ENCODE measurements at places on chromosomes 6 and 20.

GRCh38 chr6:56104591-56104990 lies 142.8 kb downstream of the COL21A1 start:
- DNase-seq = no peak

DNA sequence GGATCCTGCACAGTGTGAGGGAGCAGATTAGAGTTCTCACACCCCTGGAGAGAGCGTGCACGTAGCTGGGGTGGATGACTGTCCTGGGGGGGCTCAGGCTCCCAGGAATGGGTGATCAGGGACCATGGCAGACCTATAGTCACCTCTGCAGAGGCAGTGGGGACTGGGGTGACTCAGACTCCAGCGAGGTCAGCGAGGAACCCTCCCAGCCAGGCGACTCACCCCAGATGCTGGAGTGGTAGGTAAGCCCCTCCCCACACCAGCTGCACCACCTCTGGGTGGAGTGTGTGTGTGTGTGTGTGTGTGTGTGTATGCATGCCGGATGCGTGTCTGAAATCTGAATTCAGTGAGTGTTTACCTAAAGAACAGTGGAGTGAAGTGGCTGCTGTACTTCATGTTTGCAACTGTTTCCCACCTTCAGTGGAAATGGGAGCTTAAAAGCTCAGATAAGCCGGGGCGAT lies 17.4 kb upstream of the GTSF1L start:
- no peak for DNase-seq

DNA sequence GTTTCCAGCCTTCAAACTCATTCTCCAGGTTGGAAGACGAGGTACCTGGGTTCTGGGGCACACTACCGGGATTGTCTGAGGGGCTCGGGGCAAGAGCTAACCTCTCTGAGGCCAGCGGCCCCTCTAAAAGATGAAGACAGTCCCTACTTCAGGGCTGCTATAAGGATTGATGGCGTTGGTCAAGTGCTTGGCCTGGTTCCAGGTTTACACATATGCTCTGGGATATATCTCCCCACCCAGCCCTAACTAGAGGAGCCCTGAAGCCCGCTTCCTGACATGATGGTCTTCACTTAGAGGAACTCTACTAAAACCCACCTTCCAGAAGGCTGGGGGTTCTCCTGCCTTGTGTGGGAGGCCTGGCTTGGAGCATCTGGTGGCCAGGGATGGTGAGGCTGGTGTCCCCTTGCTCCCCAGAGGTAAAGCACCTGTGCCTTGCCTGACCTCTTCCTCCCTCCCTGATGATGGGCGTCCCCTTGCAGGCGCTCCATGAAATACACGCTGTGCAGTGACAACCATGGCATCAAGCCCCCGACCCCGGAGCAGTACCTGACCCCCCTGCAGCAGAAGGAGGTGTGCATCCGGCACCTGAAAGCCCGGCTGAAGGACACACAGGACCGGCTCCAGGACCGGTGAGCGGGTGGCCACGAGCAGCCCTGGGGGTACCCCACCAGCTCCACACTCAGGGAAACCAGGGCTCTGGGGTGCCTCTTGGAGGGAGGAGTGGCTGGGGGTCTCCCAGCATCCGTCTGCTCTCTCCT lies 28.7 kb downstream of the SDCBP2 start:
- no peak for DNase-seq

DNA sequence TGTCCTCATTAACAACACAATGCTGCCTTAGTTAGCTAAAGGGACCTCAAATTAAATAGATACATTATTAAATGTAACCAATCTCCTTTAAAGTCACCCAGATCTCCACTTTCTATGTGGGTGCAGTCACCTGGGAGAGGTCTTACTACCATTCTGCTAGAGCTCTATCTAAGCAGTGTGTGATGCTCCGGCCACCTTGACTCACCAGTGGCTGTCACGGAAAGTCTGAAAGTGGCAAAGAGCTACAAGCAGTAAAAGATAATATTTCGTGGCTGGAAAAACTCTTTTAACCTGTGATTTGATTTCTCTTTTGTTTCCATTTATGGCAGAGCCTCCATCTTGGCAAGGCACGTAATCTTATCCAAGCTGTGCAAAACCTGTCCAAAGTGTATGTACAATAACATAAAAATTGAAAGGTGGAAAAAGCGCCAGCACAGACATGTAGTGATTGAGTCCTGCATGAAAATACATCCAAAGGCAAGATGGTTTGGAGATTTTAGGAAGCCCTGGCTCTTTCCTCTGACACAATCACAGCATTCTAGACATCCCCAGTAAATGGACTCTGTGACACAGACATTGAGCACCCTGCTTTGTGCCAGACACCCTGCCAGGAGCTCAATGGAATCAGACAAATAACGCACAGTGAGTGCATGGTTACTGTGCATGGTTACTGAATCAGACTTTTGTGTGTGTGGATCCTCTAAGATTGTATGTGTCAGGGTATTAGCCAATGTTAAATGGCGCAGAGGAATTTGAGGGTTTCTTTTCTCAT lies 116.6 kb downstream of the ADAT2 start:
- DNase-seq = no peak

- no peak for DNase-seq
Measured at GRCh38 chr6:156691018-156691417, 86.2 kb upstream of the ARID1B start.

DNA sequence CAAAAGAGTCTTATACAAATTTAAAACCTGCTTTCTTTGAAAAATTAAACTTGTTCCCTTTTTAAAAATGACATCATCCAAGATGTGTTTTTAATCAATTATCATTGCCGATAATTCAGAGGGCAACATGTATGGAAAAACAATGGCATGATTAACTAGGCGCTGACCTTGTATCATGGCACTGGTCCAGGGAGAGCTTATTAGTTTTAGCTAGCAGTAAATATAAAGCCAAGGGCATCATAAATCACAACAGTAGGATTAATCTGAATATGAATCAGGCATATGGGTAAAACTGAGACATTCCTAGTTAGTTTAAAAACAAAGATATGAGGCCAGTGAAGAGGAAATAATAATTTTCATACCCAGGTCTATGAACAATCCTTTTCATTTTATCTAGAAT lies 374.0 kb downstream of the HDGFL1 start:
- no peak for DNase-seq

DNA sequence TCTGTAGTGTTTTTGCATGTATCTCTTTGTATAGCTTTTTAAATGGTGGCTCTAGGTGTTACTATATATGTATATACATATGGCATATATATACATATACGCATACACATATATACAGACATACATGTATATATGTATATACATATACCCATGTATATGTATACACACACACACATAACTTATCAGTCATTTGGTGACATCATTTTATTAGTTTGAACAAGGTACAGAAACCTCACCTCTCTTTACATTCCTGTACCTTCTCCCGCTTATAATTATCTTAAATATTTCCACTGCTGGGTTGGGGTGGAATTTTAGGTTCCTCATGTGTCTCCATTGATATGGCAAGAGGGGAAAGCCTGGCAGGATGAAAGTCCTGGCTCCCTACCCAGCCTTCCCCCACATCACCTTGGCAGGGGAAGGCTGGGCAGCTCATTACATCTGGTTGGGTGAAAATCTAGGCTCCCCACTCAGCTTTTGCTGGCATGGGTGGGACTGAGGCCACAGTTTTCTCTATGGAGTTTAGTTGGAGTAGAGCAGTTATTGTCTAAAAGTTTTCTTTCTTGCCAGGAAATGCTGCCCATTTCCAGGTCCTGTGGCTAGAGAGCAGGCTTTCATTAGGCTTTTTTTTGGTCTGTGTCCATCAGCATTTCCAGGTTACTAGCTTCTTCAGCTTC lies 7.6 kb downstream of the GLO1 start:
- DNase-seq = no peak

- DNase-seq = no peak
Measured at GRCh38 chr6:134394905-134395304, 77.0 kb upstream of the SGK1 start.

- no peak for DNase-seq
Measured at GRCh38 chr6:112338166-112338709, 8.9 kb upstream of the RFPL4B start.

GRCh38 chr6:7086488-7086887 lies 21.3 kb upstream of the RREB1 start:
- no peak for DNase-seq

DNA sequence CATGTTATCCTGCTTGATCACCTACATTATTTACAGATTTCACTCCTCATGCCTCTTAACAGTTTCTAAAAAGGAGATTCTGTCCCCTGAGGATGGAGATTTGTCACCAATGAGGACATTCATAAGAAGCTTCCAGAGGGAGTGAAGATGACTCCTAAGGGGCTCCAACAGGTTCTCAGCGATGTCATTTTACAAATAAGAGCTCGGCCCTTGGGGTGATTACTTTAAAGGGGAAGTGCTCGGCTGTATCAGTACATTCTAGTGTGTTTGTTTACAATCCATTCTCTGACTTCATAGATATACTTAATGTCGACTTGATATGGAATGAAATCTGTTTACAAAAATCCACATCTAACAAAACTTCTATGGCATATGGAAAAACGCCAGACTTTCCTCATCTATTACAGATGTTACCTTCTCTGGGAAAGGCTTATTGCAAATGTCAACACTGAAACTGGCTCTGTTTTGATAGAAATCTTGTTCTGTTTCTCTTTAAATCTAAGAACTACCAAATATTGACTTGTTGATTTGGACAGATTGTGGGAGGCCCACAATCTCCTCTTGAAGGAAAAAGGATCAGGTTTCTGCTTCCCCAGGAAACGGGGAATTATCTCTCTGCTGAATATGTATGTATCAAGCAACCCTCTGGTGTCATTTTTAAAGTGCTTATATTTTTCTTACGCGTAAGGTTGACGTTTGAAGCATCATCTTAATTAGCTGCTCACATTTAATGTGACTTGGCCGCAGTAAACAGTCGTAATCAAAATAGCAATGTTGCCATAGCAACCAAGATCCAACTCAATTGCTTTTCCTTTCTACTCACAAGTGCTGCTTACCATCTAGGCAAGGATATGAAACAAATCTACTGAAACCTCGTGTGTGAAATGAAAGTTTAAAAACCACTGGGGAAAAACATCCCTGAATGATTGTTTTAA lies 95.7 kb downstream of the SHLD1 start:
- no peak for DNase-seq
